Lower leg skin (tissue), 4 donors: ENCODE measurements at places on chromosomes 16 and 17. TPM values are rescaled to one million over a fixed set of nuclear protein-coding genes. Genes with fewer than 3 reads are reported as not detected.

GRCh38 chr16:53495325-53495724, 7.7 kb downstream of the AKTIP start:
- DNase-seq = no peak

DNA sequence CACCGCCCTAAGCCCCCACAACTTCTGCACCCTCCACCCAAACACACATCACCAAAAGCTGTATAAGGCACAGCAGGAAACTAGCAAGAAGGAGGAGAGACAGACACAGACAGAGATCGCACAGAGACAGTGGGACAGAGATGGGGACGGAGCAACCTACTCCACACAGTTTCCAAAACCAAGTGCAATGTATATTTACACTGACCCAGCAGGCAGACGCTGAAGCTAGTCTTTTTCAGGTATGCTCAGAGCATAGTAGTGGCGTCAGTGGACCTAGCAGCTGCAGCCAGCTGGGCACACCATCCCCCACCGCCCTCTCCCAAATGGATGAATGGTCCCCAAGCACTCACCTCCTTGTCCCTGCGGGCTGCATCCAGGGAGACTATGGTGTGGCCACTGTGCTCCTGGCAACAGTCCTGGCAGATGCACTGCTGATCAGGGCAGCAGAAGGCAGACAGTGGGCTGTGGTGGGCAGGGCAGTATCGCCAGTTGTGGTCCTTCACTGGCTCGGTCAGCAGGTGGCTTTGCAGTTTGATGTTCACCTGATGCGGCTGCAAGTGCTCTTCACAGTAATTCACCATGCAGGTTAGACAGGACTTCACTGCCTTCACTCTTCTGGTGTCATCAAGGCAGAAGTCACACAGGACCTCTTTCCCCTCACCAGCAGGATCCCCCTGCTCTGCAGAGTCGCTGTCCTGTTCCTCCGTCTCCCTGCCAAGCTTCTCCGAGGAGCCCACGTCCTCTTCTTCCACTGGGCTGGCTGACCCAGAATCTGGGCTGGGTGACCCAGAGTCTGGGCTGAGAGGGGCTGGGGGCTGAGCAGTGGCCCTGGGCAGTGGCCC, 31.5 kb upstream of the FBXW10B start:
- DNase-seq = no peak

DNA sequence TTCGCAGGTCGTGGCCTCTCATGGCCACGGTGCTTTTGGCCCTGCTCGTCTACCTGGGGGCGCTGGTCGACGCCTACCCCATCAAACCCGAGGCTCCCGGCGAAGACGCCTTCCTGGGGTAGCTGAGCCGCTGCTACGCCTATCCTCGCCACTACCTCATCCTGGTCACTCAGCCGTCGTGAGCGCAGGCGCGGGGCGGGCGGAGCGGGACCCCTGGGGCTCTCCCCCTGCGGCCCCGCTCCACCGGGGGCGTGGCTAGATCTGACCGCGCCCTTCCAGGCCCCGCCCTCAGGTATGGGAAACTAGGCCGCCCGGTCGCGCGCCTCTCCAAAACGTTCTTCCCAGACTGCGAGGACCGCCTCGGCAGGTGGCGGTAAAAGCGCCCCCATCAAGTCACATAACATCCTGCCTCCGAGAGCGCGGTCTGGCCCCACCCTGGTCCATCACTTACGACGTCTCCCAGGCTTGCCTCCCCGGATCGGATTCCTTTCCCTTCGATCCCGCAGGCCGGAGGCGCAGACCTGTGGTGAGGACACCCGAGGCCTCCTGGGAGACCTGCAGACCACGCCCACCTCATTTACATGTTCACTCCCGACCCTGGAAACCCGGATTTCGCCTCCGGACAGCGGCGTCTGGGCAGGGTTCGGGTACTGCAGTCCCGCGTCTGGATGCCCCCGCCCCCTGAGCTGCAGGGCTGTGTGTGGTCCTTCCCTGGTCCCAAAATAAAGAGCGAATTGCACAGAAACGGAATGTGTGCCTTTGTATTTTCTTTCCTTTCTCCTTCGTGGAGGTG, 91.5 kb upstream of the TMEM97 start:
- no peak for DNase-seq

DNA sequence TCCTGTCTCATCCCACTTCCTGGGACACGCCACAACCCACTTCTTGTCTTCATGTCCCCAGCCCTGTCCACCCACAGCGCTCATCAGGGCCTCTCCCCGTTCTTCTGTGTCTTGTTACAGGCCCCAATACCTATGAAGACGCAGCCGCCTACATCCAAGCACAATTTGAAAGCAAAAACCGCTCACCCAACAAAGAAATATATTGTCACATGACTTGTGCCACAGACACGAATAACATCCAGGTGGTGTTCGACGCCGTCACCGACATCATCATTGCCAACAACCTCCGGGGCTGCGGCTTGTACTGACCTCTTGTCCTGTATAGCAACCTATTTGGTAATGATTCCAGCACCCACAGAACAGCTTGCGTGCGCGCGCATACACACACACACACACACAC, 70.6 kb downstream of the AMFR start:
- no peak for DNase-seq

- no peak for DNase-seq
These were observed 15.4 kb downstream of the CIBAR2 start for GRCh38 chr16:85096921-85097320.

- DNase-seq = peak; percentile 95
These were observed 34.0 kb downstream of the ADGRG5 start for GRCh38 chr16:57576429-57576870.

DNA sequence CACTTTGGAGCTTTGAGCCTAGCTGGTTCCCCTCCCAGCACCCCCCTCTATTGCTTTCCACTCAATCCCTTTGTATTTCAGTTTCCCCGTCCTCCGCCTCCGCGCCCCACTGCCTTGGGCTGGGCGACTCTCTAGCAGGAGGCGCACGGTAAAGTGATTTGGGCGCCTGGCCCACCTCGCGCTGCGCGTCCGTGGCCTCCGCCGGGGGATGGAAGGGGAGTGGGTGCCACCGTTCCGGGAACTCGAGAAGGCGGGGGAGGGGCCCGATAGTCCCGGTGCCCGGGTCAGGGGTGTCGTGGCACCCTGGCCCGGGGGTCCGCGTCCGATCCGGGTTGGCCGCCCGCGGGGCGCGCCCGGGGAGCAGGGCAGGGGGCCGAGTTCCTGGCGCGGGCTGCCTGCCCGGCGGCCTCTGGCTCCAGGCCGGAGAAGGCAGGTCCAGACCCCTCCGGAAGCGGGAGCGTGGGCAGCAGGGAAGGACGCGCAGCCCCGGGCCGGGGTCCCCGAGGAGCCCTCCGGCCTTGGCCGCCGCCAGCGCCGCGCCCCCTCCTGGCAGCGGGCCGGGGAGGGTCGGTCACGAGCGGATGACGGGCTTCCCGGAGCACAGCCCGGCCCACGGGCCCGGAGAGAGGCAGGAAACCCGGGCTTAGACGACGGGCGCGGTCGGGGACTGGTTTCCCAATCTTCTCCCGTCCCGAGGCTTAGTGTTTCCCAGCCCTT, 15.8 kb downstream of the MEOX1 start:
- DNase-seq = peak; percentile 96

DNA sequence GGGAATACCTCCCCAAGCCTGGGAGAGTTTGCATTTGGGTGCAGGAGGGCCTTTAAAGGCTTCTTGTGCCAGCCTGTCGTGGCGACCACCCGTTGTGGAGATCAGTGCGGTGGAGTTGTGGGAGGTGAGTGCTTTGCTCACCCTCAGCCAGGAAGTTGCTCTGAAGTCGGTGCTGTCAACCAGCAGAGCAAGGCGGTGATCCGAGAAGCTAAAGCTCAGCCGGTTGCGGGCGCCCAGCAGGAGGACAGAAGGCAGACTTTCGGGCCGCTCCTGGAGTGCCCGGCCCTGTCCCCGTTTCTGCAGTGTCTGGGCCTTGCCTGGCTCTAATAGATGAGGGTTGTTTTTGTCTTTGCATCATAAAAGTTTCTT, 1.4 kb downstream of the UBE2I start:
- DNase-seq = no peak

DNA sequence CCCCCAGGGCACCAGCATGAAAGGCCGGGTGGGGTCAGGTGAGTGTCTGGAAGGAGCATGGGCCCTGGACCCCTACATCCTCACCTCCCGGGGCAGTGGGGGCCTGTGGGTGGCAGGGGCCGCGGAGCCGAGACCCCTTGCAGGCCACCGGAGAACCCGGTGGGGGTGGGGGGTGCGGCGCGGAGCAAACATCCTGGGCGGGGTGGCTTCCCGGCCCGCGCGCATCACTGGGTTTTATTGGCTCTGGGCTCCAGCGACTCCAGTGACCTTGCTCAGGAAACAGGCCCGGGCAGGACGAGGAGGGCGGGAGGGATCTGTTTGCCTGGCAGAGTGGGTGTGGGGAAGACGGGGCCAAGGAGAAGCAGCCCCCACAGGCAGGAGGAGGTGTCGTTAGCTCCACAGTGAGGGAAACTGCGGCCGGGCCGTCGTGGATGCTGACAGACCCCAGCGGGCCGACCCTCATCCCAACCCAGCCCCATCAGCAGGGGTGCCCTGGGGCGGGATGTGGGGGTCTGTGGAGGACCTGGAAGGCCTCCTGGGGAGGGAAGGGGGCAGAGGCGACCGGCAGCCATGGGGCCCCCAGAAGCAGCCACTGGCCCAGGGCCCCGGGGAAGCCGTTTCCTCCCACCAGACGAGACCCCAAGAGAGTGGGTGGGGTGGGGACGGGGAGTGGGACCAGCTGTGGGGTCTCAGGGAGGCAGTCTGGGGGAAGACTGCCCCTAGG, 10.6 kb downstream of the SSTR5 start:
- no peak for DNase-seq

- DNase-seq = no peak
These were observed 145.3 kb downstream of the IRF8 start for GRCh38 chr16:86044241-86044671.

GRCh38 chr17:71085238-71086033, 916.1 kb downstream of the KCNJ2 start:
- no peak for DNase-seq

DNA sequence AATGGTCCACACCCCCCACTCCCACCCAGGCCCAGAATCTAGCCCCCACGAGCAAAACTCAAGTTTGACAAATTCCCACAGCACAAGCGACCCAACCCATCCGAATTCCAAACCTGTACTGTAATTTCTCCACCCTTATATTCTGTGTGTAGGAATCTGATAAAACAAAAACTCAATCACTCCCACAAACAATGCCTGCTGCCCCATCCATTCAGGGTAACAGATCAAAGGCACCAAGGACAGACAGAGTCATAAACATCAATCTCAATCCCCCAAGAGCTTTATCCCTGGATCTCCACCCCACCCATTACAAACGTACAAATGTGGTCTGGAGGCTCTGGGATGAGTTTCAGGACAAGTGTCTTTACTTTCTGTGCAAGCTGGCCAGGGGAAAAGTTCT, 157.8 kb downstream of the AXIN2 start:
- DNase-seq = no peak

- peak; percentile 63 for DNase-seq
These were observed 62.1 kb downstream of the RMI2 start for GRCh38 chr16:11407047-11407982.

- DNase-seq = no peak
These were observed 76.3 kb downstream of the AMFR start for GRCh38 chr16:56349086-56349415.

GRCh38 chr17:65415991-65416390, 145.5 kb downstream of the AXIN2 start:
- no peak for DNase-seq

GRCh38 chr17:7915179-7915610, 894 bp downstream of the RNF227 start:
- DNase-seq = no peak

DNA sequence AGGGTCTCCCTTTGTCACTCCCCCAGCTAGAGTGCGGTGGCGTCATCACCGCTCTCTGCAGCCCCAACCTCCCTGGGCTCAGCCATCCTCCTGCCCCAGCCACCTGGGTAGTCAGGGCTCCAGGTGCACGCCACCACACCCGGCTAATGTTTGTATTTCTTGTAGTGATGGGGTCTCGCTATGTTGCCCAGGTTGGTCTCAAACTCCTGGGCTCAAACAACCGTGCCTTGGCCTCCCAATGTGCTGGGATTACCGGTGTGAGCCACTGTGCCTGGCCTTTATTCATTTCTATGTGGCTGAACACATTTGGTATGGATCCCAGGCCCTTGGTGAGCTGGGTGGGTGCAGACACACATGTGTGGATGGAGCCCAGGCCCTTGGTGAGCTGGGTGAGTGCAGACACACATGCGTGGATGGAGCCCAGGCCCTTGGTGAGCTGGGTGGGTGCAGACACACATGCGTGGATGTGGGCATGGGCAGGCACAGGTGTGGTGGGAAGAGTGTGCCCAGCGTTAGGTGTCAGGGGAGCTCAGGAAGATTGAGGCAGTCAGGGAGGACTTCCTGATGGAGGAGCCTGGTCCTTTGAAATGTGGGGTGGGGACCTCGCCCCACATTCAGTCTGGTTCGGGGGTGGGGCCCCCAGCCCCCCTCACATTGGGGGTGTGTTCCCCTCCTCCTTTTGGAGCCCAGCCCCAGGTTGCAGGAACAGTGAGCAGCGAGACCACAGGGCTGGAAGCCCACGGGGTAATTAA, 37.1 kb downstream of the SOX8 start:
- no peak for DNase-seq

DNA sequence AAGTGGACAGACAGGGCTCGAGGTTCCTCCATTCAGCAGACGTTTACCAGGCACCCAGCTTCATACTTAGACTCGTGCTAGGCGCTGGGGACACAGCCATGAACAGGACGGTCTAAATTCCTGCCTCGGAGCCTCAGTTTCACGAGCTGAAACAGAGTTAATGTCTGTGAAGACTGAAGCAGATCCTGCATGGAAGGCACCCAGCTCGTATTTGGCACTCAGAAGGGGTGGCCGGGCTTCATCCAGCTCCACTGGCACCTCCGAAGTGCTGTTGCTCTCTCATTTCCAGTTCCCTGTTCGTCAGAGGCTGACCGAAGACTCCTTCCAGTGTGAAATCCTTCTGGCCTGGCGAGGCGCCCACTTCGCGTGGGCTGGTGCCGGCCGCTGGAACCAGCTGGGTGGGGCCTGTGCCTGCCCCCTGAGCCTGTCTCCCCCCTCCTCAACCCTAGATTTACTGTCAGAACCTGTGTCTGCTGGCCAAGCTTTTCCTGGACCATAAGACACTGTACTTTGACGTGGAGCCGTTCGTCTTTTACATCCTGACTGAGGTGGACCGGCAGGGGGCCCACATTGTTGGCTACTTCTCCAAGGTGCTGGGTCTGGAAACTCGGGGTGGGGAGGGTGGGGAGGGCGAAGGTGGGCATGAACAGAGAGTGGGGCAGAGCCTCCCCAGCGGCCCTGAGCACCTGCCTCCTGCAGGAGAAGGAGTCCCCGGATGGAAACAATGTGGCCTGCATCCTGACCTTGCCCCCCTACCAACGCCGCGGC, 5.8 kb downstream of the PRSS8 start:
- peak; percentile 88 for DNase-seq

- DNase-seq = no peak
These were observed 589 bp downstream of the CLCN7 start for GRCh38 chr16:1474082-1474795.

- DNase-seq = peak; percentile 43
These were observed 7.2 kb upstream of the SIAH1 start for GRCh38 chr16:48392407-48392806.

SCNN1G gene
- 5.8 TPM for total RNA-seq

MT1H gene
- not detected for total RNA-seq

ADAD2 gene
- not detected for total RNA-seq

RNF112 gene
- 1.5 TPM for total RNA-seq

RAB11FIP3 gene
- 26.1 TPM for total RNA-seq

WNT9B gene
- 0.88 TPM for total RNA-seq

CDH8 gene
- total RNA-seq = 0.25 TPM

TPSG1 gene
- 1.1 TPM for total RNA-seq

FBXW10 gene
- not detected for total RNA-seq

TP53TG3 gene
- total RNA-seq = not detected

ASPA gene
- 0.69 TPM for total RNA-seq
